ENCODE measurements at places on chromosomes 4 and X.
A peak's percentile ranks its signal among the peaks of the same experiment; 100 is the strongest.

DNA sequence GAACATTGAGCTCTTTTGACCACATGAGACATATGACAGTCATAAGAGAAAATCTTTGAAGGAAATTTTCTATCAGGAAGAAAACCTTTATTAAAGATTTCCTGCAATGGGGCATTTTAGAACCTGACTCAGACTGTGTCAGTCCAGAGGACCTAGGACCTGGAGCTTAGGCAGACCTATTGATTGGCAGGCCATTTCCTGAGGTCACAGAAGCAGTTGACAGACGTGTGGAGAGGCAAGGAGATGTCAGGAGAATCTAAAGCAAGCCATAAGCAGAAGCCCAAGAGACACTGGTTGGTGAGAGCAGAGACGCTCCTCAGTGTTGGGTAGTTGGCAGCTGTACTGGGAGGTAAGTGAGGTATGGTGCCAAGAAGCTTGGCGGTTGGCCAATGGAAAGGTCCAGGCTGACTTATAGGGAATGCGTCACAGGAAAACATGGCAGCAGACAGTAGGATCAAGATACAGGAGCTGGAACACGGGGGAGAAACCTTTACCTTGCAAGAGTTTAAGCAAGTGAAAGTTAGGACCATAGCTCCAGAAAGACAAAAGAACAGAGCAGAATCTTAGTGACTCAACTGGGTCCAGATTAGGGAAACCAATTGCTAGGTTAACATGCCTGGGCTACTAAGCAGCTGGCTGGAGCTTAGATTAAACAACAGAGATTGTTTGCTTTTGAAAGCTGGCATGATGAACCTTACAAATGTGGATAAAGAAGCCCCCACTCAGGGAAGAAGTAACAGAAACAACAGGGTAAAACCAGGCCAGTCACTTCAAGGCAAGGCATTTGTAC is 18.6 kb downstream of the PALLD start:
- DNase-seq = no peak

DNA sequence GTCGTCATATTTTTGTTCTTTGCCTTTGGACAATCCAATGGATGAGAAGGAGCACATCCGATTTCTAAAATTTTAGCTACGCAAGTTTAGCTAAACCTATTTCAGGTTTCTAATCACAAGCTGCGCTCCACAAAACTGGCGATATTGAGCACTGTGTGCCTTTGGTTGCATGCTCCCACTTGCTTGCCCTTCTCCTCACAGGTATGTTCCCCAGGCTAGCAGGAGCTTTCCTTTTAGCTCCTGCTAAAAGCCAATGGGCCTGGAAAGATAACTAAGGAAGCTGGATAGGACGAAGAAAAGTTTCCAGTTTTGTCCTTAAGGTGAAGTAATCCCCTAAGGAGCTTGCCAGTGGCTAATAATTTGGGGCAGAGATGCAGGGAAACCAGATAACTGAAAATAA is 975.2 kb downstream of the FSTL5 start:
- no peak for DNase-seq

DNA sequence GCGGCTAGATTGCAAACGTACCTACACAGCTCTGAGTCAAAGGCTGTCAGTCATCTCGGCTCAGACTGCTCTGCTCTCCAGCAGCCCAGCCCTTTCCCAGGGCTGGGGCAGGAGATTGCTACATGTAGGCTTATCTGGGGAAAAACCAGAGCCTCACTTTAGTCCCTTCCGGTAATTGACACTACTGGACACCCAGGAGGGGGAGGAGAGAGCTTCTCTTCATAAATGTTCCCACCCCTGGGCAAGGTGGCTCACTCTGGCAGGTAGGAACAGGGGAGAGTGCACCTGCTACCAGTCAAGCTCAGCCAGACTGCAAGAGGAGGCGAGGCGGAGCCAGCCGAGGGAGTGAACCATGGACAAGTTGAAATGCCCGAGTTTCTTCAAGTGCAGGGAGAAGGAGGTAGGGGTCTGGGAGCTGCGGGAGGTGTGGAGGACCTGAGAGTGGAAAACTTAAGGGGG is at the start of gene SLC6A14:
TSS of gene SLC6A14 (plus strand) at position 249 of the 459 bp plus-strand sequence. CDS start at position 353, 104 bp downstream.
- DNase-seq = no peak

GRCh38 chr4:122625156-122625555 is 4.3 kb upstream of the IL21 start:
- DNase-seq = no peak

DNA sequence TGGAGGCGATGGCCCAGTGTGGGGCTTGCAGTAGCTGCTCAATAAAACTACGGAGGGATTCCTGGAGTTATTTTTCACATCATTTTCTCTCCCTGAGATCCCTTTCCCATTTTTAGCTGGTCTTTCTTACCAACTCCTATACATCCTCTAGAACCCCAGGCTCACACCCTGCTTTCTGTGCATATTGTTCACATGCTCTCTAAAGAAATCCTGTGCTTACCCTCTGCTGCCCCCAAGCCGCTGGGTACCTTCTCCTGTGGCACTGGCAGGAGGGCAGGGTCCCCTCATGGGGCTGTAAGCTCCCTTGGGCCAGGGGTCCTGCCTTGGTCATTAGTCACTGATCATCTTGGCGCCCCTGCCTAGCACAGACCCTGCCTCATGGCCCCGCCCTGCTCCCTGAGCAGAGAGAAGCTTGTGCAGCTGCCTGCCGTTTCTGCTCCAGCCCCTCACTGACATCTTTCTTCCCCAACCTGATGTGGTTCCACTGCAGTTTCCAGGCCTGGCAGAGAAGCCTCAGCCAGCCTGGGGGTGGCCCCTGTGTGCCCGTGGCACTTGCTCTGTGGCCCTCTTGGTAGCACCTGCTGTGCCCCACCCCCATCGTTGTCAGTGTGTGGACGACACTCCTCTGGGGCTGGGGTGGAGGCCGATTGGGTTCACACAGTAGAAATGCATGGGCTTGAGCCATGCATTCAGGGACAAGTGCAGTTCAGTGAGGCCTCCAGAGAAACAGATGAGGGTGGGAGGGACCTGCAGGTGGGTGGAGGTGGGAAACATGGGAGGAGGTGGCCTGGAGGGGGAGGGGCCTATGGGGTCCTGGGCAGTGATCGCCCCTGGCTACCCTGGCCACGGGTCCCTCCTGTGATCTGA is 69.5 kb downstream of the WFS1 start:
- no peak for DNase-seq

DNA sequence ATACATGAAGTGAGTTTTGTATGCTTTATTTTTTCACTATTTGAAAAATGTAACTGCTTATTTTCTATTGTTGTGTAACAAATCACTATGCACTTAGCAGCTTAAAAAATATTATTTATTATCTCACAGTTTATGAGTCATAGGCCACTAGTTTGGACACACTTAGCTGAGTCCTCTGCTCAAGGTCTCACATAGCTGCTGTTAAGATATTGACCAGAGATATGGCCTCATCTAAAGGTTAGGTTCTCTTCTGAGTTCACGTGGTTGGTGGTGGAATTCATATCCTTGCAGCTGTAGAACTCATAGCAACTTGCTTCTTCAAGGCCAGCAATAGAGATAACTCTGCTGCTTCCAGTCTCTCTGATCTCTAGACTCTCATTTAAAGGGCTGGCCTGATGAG is 534.4 kb downstream of the SPRY1 start:
- no peak for DNase-seq

DNA sequence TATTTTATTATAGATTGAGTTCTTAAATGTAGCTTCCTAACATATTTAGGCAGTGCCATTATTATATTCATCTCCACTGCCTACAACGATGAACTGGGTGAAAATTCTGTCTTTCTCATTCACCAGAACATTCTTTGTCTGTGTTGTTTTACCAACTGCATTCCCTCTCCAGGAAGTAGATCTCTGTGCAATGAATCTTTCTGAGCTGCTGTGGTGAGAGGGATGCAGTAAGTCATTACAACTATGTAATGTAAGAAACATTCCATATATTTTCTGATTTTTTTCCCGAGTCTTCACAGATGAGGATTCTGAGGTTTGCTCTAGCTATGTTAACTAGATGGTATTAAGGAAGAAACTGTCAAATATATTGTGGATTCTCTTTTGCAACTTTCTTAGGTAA is 811.9 kb upstream of the PCDH7 start:
- DNase-seq = no peak

DNA sequence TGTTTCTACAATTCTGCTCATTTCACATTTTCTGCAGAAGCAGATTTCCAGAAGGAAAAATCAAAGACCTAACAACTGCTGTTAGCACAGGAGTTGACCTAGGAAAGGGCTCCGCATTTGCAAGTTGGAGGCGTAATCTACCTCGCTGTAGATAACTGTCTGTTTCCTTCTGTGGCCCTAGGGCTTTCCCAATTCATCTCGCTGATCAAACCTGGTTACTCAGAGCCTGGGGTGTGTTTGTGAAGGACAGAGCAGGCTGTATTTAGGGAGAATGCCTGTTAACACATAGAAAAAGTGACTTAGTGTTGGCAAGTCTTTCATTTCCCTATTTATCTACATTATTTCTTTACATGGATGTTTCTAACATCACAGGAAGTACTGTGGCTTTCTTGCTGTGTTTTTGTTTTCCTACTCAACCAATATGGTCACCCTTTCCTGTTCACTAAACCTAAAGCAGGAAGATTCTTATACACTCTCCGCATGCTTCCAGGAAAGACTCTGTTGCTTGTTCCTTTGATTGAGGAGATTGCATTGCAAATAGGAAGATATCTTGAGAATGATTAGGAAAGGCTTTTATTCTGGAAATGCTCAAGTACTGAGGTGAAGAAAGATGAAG is 40.5 kb downstream of the AGA start:
- no peak for DNase-seq

GRCh38 chrX:110175696-110176095 is 142.2 kb downstream of the AMMECR1 start:
- no peak for DNase-seq

GRCh38 chr4:7466215-7466614 is 31.5 kb upstream of the PSAPL1 start:
- DNase-seq = no peak

GRCh38 chr4:142519342-142519741 is 326.8 kb downstream of the INPP4B start:
- DNase-seq = no peak

DNA sequence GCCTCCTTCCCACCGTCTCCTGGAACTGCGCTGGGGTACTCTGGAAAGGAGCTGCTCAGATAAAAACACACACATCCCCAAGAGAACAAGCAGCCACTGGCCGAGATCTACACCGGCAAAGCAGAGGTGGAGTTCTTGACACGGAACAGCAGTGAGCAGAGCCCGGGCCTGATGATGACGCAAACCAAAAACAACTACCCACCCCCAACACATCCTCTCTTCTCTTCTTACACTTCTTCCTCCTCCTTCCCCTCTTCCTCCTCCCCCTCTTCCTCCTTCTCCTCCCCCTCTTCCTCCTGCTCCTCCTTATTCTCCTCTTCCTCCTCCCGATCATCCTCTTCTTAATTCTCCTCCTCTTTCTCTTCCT is 4.6 kb downstream of the PNMA5 start:
- no peak for DNase-seq

- DNase-seq = no peak
Measured at GRCh38 chr4:146214238-146214637, at the start of gene REELD1. TSS of gene REELD1 (plus strand) at chr4:146214538. CDS start at chr4:146216953, 2,415 bp downstream.

GRCh38 chrX:136778916-136779315 is 1.8 kb downstream of the ARHGEF6 start:
- DNase-seq = no peak

DNA sequence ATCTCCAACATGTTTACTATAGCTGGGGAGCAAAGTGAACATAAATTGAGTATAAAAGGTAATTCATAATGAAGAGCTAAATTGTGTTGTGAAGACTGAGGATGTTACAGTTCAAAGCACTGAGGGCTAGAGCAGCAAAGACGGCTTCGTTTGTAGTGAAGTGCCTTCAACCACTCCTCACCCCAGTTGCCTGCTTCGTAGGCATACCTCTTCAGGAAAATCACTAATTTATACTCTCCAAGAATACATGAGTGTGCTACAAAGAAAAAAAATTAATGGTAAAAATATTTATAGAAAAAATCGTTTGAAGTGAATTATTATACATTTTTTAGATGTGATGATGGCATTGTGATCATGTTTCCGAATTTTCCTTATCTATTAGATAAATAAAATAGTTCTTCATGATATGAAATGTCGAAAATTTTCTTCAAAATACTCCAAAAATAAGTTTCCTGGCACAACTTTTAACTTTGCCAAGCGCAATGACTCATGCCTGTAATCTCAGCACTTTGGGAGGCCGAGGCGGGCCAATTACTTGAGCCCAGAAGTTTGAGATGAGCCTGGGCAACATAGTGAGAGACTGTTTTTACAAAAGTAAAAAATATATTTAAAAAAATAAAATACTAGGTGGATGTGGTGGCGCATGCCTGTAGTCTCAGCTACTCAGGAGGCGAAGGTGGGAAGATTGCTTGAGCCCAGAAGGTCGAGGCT is 41.6 kb downstream of the ZFP42 start:
- DNase-seq = no peak

DNA sequence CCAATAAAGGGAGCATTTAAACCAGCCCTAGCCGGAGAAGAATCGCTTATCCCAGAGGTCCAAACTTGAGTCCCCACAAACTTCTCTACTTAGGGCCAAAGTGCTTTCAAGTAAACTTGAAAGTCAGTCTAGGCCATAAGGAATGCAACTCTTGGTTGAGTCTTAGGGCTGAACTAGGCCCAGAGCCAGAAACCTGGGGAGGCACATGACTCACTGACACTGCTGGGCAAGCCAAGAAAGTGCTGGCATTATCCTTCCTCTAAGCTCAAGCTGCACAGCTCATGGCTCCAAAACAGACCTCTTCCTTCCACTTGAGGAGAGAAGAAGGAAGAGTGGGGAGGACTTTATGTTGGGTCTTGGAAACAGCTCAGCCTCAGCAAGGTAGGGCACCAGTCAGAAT is 1257.3 kb upstream of the DIAPH2 start:
- no peak for DNase-seq

- DNase-seq = no peak
Measured at GRCh38 chrX:16664074-16664473, 14.1 kb downstream of the S100G start.

GRCh38 chr4:87069037-87069742 is 134.4 kb downstream of the AFF1 start:
- no peak for DNase-seq

DNA sequence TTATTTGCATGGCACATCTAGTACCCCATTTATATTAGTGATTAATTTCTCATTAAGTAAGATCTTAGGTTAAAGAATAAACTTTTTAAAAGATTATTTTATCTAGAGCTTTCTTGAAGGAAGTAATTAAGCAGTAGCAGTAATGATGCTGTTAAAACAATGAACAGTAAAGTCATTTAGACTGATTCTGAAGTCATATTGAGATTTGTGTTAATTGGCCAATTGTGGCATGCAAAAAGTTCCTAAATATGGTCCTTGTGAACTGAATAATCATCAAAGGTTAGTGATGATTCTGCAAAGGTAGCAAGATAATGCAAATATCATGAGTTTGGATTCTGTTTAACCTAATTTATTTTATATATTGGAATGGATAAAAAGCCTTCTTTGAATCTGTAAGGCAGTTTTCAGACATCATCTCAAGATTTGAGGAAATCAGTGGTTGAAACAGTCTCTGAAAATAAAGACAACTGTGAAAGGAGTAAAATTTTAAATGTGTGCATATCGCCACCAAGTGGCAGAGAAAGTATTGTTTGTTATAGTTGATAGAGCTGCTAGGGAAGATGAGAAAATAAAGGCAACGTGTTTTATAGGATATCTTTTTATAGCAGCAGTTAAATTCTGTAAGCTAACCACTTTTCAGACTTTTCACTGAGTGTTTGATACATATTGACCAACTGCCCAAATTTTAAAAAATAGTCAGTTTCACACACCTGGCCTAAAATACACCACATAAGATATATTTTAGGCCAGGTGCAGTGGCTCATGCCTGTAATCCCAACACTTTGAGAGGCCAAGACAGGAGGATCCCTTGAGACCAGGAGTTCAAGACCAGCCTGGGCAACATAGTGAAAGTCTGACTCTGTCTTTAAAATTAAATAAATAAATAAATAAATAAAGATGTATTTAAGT is 79.6 kb downstream of the CCKAR start:
- DNase-seq = peak; percentile 49

GRCh38 chr4:3863841-3864741 is 97.9 kb downstream of the ADRA2C start:
- no peak for DNase-seq
